NCI-H446 (cell line): ENCODE measurements at places on chromosomes 2 and 18.

DNA sequence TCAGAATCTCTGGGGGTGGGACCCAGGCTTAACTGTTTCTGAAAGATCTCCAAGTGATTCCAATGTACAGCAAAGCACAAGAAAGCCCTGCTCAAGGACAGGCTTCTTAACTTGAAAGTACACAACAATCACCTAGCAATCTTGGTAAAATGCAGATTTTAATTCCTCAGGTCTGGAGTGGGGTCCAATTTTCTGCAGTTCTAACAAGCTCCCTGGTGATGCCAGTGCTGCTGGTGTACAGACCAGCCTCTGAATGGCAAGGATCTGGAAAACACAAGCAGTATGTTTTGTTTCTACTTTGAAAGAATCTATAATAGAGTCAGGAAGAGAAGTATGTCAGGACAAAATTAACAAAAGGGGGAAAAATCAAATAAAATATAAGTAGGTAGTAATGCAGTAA, 7.8 kb upstream of the TMEM163 start:
- DNase-seq: no peak

DNA sequence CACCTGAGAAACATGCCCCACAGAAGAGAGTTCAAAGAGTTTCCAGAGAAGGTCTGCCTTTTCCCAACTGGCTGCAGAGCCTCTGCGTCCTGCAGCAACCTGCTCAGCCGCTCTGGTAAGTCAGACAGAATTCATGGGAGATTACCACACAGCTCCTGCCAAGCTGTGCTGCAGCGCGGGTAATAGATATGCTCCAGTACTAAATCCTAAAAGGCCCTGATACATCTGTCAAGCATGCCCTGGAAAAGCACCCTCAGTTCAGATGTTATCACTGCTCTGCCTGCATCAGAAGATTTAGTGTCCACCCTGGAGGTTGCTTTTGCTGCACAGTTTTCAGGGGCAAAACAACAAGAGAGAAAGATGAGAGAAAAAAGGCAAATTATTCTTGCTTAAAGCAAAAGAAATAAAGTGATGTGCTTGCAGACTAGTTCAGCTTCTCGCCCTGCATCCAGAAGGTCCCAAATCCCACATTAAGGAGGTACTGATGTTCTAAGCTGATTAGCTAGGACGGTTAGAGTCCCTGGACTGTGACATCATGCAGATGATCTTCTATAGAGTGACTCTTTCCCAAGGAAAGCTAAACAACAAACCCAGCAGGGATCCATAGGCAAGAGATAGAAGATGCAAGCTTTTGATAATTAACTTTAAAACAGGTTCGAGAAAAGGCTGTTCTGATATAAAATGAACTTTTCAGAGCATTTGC, 488.6 kb downstream of the BCL11A start:
- DNase-seq: no peak

GRCh38 chr2:167480986-167481309, 592.7 kb downstream of the XIRP2 start:
- DNase-seq: no peak

DNA sequence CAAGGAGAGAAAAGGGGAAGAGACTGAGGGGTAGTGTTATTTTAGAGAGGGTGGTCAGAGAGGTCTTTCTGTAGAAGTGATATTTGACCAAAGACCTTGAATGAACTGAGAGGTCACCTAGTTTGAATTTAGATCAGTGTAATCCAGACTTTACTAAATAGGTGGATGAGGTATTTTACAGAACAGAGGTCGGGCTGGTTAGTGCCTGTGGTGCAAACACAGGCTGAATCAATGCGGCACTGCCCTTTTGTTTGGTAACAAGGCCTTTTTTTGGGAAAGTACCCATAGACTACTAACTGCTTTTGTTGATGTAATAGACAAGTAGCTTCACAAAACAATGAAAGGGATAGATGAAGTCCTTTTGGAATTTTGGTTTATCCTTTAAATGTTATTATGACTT, 15.9 kb downstream of the RAPGEF4 start:
- DNase-seq: no peak

DNA sequence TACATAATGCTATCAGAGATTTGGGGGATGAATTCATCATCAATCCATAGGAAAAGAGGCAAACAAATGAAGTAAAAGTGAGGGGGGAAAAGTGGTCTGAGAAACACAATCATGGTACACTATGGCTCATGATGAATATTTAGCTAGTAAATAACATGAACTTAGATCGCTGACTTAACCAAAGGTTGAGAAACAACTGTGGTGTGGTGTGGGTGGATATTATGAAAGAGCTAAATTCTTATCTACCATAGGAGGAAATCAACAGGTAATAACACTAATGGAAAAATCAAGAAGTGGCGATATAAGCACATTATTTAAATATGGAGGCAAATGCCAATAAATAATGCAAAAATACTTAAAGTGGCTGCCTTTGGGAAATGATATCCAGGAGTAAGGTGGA, 12.2 kb upstream of the TPRKB start:
- DNase-seq: no peak

GRCh38 chr2:2621855-2622254, 290.8 kb upstream of the MYT1L start:
- DNase-seq: no peak

GRCh38 chr18:62288665-62289008, 36.5 kb upstream of the TNFRSF11A start:
- DNase-seq: no peak
